ENCODE measurements at places on chromosomes 12 and 14.

- no peak for DNase-seq
These were observed 664.1 kb downstream of the NOVA1 start for GRCh38 chr14:25933731-25934130.

DNA sequence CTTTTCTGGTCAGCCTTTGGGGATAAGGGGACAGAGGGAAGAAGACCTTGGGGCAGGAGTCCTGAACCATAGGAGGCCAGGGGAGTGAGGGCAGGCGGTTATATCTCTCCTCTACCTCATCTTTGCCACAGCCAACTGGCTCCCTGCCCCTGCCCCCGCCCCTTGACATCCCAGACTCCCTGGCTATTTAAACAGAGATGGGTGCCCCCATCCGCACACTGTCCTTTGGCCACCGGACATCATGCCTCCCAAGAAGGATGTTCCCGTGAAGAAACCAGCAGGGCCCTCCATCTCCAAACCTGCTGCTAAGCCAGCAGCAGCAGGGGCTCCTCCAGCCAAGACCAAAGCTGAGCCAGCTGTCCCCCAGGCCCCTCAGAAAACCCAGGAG lies 1.3 kb downstream of the MYL6B start:
- DNase-seq: no peak

DNA sequence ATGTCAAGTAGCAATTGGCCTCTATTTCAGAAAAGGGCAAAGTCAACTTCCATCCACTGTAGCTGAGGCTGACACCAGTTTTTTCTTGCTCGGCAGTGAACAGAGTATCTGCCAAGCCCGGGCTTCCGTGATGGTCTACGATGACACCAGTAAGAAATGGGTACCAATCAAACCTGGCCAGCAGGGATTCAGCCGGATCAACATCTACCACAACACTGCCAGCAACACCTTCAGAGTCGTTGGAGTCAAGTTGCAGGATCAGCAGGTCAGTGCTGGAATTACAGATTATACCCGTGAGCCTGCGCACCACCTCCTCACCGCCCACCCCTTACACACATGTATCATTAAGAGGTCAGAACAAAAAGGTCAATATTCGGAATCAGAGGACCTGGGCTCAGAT lies 19.4 kb downstream of the EVL start:
- no peak for DNase-seq

DNA sequence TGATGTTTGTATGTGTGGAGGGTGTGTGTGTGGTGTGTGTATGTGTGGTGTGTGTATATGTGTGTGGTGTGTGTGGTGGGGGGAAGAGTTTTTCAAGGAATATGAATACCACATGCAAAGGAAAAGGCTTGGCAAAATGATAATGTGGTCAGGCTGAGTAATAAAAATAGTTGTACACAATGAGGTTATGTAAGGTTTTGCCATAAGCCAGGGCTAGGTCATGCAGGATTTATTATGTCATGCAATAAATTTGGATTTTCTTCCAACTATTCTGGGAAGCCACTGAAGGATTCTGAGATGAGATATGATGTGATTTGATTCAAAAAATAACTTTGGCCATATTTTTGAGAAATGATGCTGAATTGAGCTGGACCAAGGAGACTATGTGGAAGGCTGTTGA lies 1191.6 kb upstream of the SEL1L start:
- no peak for DNase-seq

DNA sequence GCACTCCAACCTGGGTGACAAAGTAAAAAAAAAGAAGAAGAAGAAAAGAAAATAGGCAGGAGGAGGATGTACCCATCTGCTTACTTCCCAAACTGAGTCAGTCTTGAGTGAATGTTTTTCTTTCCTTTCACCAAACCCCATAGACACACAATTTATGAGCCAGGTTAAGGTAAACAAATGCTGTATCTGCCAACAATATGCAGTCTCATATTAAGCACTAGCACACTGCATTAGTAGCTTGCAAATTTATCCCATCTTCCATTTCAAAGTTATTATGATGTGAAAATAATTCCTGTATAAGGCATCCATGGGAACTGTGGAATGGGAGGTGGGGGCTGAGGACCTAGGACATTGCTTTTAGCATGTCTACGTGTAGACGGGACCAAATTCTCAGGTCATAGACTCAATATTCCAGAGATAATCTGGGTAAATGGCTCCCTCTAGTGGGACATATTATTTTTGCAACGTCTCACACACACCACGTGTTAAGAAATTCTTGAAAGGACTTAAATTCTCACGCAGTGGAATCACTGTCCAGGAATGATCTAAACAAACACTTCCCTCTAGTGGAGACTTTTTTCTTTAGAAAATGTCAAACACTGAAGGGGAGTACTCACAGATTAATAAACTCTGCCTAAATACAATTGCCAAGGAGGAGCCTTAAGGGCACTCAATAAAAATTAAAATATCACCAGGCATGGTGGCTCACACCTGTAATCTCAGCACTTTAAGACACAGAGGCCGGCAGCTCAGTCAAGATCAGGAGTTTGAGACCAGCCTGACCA lies 17.1 kb upstream of the OR10P1 start:
- DNase-seq: peak; percentile 94

DNA sequence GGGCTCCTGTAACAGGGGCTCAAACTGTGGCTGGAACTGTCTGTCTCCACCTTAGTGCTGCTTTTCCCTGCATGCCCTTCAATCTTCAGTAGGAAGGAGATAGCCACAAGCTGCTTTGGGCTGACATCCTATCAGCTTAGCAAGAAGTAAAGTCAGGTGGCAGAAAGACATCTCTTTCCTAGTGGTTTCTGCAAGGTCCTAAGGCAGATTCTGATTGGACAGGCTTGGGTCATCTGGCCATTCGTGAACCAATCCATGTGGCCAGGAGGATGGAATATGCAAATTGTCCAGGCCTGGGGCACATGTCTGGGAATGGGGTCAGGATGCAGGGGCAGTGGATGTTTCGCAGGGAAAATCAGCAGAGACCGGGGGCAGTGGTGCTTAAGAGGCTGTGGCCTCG lies 5.2 kb downstream of the RITA1 start:
- peak; percentile 29 for DNase-seq

- no peak for DNase-seq
These were observed 76.3 kb downstream of the ANO2 start for GRCh38 chr12:5868625-5869295.

DNA sequence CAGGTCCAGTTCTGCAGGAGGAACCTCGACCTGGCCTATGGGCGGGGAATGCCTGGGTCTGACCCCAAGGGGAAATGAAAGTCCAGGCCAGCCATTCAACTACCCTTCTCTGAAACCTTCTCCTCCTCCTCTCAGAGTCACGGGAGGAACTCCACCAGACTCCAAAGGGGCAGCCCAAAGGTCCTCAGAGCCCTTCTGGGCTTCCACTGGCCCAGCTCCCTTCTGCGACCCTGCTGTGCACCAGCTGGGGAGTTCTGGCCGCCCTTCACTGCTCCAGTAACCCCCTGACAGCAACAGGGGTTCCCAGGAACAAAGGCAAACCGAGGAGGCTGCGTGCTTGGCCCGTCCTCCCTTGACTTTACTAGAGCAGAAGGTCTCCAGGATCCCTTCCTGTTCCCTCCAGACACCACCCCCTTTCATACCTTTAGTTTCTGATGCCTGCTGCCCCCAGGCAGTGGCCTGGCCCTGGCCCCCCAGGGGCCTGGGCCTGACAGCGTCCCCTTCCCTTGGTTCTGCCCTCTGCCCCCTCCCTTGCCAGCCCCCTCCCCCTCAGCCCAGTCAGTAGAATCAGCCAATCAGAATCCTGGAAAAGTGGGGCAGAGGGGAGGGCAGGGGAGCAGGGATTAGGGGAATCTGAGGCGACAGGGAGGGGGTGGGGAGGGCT lies 850 bp upstream of the ZNF385A start:
- no peak for DNase-seq

- no peak for DNase-seq
These were observed 101.1 kb downstream of the PLEKHG7 start for GRCh38 chr12:92803903-92804302.

DNA sequence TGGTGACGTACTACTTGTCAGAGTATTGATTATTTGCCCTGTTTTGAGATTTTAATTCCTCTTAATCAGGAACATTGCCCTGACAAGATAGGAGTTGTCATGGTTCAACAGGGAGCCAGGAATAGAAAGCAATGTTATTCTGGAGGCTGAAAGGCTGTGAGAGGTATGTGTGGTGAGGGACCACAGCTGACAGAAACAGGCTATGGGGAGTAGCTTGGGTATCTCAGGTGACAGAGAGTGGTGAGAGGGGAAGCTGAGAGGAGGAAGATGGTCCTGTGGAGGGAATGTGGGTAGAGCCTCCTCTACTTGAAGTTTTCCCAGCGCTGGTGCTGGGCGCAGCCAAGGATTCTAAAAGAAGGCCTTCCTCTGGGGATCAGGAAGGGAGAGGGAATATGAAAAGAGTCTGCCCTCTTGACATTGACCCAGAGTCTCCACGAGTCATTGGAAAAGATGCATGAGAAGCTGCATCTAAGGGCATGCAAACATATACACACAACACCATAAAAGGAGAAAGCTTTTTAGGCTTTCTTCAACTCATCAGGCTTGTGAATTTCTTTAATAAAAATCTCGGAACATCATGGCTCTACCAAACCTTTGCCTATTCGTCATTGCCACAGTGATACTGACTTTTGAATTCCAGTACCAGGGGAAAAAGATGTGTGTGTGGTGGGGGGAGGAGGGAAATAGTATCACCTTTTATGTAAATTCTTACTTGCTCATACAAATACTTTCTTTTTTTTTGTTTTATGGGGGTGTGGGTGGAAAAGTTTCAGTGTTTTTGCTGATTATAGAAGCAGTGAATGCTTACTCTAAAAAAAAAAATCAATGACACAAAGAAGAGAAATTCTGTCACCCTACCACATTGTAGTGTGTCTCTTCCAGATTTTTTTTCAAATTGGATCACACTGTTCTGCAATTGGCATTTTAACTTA lies 39.9 kb upstream of the DHRS7 start:
- no peak for DNase-seq

DNA sequence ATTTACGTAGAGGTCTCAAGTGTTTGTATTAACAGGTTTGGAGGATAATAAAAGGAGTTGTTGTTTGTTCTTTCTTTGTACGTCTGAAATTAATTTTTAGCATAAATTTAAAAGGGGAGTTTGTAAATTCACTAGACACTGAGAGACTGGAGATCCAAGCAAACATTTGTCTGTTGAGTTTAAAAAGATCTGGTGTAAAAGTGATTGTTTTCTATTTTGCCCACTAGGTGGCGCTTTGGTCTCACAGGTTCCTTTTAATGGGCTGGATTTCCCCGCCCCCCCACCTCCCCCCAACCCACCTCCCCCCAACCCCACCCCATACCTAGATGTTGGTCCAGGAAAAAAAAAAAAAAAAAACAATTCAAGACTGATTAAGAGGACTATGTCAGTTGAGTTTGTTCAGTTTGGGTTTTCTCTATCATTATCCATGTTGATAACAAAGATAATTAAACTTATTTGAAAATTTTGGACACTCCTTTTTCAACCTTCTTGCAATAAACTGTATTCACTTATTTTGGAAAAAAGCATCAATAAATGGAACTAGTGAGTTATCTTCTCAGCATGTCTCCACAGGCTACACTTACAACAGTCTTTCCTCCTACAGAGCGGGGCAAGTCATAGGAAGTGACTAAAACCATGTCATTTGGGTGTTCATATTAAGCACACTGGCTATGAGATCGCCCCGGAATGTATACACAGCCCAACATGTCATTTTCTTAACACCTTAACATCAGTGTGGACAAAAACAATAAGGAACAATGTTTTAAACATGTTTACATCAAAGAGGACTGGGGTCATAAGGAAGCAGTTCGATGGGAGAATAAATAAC lies 841.1 kb downstream of the NRXN3 start:
- DNase-seq: peak; percentile 83

DNA sequence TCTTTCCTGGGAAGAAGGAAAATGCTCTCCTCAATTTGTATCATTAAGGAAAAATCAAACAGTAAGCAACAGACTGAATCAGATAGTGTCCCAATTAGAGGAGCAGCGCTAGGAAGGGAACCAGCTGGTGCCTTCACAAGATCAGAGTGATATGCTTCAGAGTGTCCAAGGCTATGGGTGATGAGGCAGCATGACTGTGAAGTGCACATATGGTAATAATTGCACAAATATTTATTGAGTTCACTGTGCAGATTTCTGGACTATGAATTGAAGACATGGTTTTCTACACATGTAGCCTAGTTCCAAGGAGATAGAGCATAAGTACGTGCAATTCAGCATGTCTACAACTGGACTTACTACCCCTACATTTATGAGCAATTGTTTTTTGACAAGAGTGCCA lies 78.8 kb upstream of the EVL start:
- no peak for DNase-seq

DNA sequence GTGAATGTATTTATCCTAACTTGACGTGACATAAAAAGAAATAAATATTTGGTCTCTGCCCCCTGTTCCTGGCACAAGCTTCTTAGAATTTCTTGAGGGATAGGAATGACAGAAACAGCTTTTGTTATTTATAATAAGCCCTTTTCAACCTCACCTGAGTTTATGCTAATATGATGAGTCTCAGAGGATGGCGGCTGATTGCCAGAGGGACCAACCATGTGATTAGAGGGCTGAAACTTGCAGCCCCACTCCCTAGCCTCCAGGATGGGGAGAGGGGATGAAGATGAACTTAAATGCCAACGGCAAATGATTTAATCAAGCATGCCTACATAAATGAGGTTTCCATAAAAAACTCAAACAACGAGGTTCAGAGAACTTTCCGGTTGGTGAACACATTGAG lies 42.9 kb downstream of the DNAI7 start:
- DNase-seq: no peak

DNA sequence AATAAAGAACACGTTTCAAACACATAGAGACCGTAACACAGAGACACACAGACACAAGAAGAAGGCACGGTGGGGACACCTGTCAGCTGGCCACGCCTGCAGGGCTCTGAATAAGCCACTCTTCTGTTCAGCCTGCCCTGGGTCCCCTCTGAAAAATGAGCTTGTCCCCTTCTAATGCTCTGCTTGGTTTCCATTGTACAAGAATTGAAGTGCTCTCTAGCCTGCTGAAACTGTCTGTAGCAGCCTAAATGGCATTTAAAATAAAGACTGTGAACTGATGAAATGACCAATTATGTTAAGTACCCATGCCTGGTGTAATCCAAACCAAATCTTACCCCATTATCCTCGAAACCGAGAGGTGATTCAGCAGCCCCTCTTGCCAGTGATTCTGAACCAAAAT lies 139.8 kb downstream of the FOXN3 start:
- DNase-seq: no peak

- DNase-seq: peak; percentile 44
These were observed 60.3 kb upstream of the BCL2L14 start for GRCh38 chr12:12010277-12011039.

GRCh38 chr14:54686871-54687749 lies 120.2 kb downstream of the SAMD4A start:
- DNase-seq: no peak

DNA sequence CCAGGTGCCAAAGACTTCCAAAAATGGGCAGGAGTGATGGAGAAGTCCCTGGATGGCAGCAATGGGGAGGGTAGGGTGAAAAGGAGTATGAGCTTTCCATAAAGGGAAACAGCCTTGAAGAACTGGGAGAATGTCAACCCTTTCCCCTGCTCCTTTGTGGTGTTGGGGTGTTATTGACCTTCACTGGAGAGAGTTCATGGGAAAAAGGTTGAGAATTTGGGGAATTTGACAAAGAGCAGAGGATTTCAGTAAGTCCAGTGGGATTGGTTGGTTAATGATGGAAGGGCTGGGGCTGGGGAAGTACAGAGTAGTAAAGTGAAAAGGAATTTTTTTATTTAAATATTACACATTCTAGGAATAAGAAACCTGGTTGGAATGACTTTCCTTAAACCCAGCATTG lies 116.6 kb downstream of the ERC1 start:
- no peak for DNase-seq

GRCh38 chr14:58697930-58698642 lies 60.3 kb downstream of the DACT1 start:
- DNase-seq: no peak

Measured in brain microvascular endothelial cell (primary cell).